ENCODE measurements at places on chromosomes 3 and 15. TPM values are rescaled to one million over a fixed set of nuclear protein-coding genes. Genes with fewer than 3 reads are reported as not detected.

- H3K4me3 ChIP-seq: no peak overlapping the region
- H3K27ac ChIP-seq: no peak overlapping the region
- no peaks in the 10 kb centered on the region for H3K4me1 ChIP-seq
- no peaks in the 10 kb centered on the region for H3K27me3 ChIP-seq
Measured at GRCh38 chr15:60076582-60077276, 72.6 kb downstream of the FOXB1 start.

- no peak for DNase-seq
- H3K27ac ChIP-seq: no peak overlapping the region
- H3K4me3 ChIP-seq: no peak overlapping the region
- H3K27me3 ChIP-seq: no peaks in the 10 kb centered on the region
- no peaks in the 10 kb centered on the region for H3K4me1 ChIP-seq
Measured at GRCh38 chr3:73727854-73728253, 103.1 kb upstream of the PDZRN3 start.

The ATXN7 gene
- total RNA-seq: 31.6 TPM

The LRRN1 gene
- total RNA-seq: 1.4 TPM

The MKRN2 gene
- 42.9 TPM for total RNA-seq

The LSAMP gene
- 0.78 TPM for total RNA-seq

GRCh38 chr3:185082149-185082548 is 70.7 kb downstream of the C3orf70 start:
- no peaks in the 10 kb centered on the region for H3K4me1 ChIP-seq
- H3K27me3 ChIP-seq: no peaks in the 10 kb centered on the region
- no peaks in the 10 kb centered on the region for H3K36me3 ChIP-seq
- no peak overlapping the region for H3K27ac ChIP-seq
- DNase-seq: no peak

- no peak for DNase-seq
- H3K27me3 ChIP-seq: no peaks in the 10 kb centered on the region
- H3K27ac ChIP-seq: peak overlapping the region; percentile 94
Measured at GRCh38 chr15:65611888-65612615, 1.1 kb upstream of the INTS14 start.

DNA sequence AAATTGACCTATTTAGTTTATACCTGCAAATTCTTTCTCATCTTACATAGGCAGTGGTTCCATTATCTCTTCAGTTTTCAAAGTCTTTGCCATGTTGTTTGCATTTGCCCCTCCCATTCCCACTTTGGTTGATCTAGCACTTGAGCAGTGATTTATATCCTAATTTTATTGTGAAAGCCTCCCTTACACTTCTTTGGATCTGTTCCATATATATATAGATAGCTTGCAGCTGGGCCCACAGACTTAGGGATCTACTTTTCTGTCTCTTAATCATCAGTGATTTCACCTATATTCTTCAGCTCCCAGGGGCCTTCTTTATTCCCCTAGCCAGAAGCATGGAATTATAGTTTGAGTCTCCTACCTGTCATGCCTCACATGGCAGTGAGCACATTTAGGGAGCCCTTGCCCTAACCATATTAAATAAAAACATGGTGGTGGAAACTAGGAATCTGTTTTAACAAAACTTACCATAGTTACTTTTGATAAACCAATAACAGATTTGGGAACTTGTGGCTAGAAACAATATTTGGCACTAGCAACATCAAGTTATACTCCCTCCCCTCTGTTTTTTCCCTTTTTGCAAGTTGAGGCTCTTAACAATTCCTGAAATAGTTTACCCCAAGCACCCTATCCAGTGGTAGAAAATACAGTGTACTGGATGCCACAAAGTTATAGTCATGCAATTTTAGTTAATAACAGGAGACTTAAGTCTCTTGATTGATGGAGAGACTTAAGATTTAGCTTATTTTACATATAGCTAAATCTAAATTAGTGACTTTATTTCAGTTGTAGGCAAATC is 41.7 kb downstream of the ARIH1 start:
- H3K36me3 ChIP-seq: no peaks in the 10 kb centered on the region
- no peak overlapping the region for H3K4me3 ChIP-seq
- no peaks in the 10 kb centered on the region for H3K27me3 ChIP-seq
- H3K4me1 ChIP-seq: peaks cover 11% of the 10 kb centered on the region
- DNase-seq: no peak

DNA sequence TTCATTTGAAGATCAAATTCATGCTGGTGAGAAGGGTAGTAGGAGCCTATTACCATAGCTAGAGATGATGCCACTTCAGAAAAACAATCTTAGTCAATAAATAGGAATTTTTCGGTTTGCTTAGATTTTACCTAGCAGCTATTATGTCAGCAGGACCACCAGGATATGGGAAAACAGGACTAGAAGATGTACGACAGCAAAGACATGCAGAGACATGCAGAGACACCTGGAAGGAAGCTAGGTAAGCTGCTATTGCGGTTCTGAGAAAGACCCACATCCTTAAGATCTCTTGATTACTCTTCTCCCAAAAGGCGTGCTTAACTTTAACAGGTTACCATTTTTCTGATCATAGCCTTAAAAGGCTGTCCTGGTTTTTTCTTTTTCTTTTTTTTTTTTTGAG is 64.8 kb upstream of the THSD4 start:
- H3K36me3 ChIP-seq: no peaks in the 10 kb centered on the region
- H3K4me3 ChIP-seq: no peak overlapping the region
- no peak overlapping the region for H3K27ac ChIP-seq
- peaks cover 3% of the 10 kb centered on the region for H3K4me1 ChIP-seq
- H3K27me3 ChIP-seq: no peaks in the 10 kb centered on the region
- DNase-seq: no peak

The FAM98B gene
- 12.6 TPM for total RNA-seq

DNA sequence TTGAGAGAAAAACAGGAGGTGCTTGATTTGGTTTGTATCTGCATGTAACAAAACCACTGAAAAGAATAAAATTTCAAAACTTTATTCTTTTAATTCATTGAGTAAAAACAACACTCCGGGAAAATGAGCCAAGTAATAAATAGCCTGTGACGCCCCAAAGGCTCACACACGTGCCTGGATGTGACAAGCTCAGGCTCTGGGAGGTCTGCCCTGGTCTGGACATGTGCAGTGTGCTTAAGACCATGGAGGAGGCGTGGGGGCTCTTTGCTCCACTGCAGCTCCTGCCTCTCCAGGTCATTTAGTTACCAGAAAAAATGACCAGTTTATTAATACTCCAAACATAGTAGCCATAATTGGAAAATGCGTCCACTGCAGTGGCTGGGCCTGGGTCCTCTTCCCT is 8.6 kb upstream of the NME9 start:
- H3K27ac ChIP-seq: no peak overlapping the region
- no peaks in the 10 kb centered on the region for H3K36me3 ChIP-seq
- H3K4me3 ChIP-seq: no peak overlapping the region

DNA sequence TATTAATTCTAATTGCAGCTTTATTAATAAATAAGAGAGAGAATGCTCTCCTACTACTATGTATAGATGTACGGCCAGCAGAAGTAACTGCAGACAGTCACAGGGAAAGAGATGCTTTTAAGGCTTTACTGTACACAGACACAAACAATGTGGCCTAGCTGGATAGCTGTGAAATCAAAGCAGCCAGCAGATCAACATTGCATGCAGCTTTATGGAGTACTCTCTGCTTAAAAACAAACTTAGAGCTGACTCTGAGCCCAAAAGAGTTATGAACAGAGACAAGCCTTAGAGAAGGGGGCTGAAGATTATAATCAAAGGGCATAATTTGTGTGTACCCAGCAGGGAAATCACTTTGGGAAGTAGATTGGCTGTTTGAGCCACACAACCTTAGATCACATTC is 47.2 kb downstream of the CADM2 start:
- no peak overlapping the region for H3K4me3 ChIP-seq
- no peaks in the 10 kb centered on the region for H3K4me1 ChIP-seq
- no peaks in the 10 kb centered on the region for H3K27me3 ChIP-seq
- DNase-seq: no peak

- H3K27me3 ChIP-seq: no peaks in the 10 kb centered on the region
- peaks cover 10% of the 10 kb centered on the region for H3K4me1 ChIP-seq
- no peak overlapping the region for H3K4me3 ChIP-seq
- H3K36me3 ChIP-seq: no peaks in the 10 kb centered on the region
Measured at GRCh38 chr3:23546181-23546580, 259.6 kb upstream of the UBE2E1 start.

Measured in thyroid gland (tissue), 4 donors.